ENCODE measurements at places on chromosomes 1 and 21.

DNA sequence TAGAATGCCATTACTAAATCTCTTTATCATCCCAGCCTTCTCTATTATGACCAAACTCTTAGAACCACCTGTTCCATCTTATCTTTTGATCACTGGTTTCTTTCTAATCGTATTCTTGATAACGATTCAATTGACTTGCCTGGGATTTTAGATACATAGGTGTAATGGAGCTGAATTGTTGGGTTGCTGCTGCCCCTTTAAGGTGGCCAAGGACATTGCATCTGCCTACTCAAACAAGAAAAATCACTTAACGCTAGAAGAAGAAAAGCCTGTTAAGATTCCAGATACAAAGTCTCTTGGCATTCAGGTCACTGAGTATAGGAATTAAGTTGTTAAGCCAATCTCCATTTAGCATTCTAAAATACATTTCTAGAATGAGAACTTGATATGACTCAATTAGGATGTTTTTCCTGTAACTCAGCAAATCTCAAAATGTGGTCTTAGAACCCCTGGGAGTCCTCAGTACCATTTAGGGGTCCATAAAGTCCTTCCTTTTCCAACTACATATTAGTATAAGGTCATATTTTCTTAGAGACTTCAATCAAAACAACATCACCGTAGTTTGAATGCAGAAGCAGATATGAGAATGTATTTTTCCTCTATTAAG lies 12.4 kb downstream of the NEXN start:
- DNase-seq: peak; percentile 39

- DNase-seq: no peak
Observed at GRCh38 chr1:59076612-59077011, 220.3 kb upstream of the FGGY start.

- no peak for DNase-seq
Observed at GRCh38 chr1:2088458-2088857, 38.2 kb downstream of the PRKCZ start.

DNA sequence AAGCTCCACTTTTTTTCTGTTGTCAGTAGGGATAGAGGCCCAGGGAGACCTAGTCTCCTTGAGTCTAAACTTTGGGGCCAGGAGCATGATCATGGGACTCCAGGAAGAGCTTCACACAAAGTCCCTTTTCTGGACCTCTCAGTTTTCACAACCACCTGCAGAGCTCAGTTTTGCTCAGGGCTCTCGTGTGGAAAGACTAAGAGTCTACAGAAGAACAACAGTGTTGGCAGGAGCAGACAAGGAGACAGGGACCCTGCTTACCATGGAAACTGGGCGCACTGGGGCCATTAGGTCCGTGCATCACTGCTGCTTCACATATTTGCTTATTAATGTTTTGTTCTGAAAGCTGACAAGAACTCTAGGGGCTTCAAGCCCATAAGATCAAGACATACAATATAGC lies 63.9 kb upstream of the HSD17B7 start:
- no peak for DNase-seq
